ENCODE measurements at places on chromosomes 13 and 19. TPM values are rescaled to one million over a fixed set of nuclear protein-coding genes. Genes with fewer than 3 reads are reported as not detected.

Gene RETN
- not detected for total RNA-seq

Gene SMIM44
- not detected for total RNA-seq

Gene UBL5
- 344 TPM for total RNA-seq

Gene PLPPR3
- total RNA-seq: not detected

- H3K4me3 ChIP-seq: no peak overlapping the region
- peaks cover 23% of the 10 kb centered on the region for H3K4me1 ChIP-seq
- H3K27ac ChIP-seq: no peak overlapping the region
- DNase-seq: no peak
- H3K36me3 ChIP-seq: peaks cover 20% of the 10 kb centered on the region
Observed at GRCh38 chr19:55613396-55613795, 7.9 kb downstream of the ZNF865 start.

DNA sequence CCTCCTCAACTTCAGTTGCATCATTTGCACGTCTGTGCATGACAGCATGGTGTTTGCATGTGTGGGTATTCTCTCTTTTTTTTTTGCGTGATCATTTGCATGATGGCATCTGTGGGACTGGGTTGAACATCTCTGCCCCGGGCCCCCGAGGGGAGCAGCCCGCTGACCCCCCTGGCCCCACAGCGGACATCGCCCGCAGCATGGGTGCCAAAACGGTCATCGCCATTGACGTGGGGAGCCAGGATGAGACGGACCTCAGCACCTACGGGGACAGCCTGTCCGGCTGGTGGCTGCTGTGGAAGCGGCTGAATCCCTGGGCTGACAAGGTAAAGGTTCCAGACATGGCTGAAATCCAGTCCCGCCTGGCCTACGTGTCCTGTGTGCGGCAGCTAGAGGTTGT is 23.1 kb downstream of the PNPLA6 start:
- peaks cover 25% of the 10 kb centered on the region for H3K36me3 ChIP-seq
- H3K4me3 ChIP-seq: no peak overlapping the region
- H3K27ac ChIP-seq: no peak overlapping the region
- H3K4me1 ChIP-seq: no peaks in the 10 kb centered on the region

GRCh38 chr19:38210458-38210987 is 13.5 kb downstream of the DPF1 start:
- H3K36me3 ChIP-seq: peaks cover 8% of the 10 kb centered on the region
- DNase-seq: no peak
- H3K4me1 ChIP-seq: peaks cover 18% of the 10 kb centered on the region
- peaks cover 68% of the 10 kb centered on the region for H3K27me3 ChIP-seq

GRCh38 chr19:338421-338820 is 6.2 kb downstream of the MIER2 start:
- no peak overlapping the region for H3K4me3 ChIP-seq
- no peak for DNase-seq
- H3K27ac ChIP-seq: no peak overlapping the region
- peaks cover 39% of the 10 kb centered on the region for H3K36me3 ChIP-seq

- no peak for DNase-seq
- peak overlapping the region; percentile 98 for H3K27ac ChIP-seq
- H3K27me3 ChIP-seq: no peaks in the 10 kb centered on the region
- H3K4me1 ChIP-seq: peaks cover 70% of the 10 kb centered on the region
Observed at GRCh38 chr13:41462427-41462826, 5.1 kb downstream of the RGCC start.

Data from activated naive CD8-positive, alpha-beta T cell treated with anti-CD3 and anti-CD28 coated beads for 36 hours (primary cell).